Trophoblast cell (in vitro differentiated cells and primary cell): ENCODE measurements at places on chromosomes 6 and 20.
A peak's percentile ranks its signal among the peaks of the same experiment; 100 is the strongest.

DNA sequence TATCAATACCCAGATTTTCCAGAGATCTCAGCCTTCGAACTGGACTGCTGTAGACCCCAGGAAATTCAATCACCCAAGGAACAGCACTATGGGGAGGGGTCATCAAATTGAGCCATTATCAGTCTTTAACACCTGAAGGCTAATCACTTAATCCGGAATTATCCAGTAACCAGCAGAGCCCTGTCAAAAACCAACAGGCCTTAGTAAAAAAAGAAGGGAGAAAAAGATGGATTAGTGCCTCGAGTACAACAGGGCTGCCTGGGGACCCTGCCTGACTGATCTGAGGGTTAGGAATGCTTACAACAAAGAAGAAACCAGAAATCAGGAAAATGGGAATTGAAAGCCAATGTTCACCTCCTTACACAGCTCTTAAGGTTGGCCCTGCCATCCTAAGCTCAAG, 7.6 kb downstream of the RRAGD start:
- no peak for DNase-seq

DNA sequence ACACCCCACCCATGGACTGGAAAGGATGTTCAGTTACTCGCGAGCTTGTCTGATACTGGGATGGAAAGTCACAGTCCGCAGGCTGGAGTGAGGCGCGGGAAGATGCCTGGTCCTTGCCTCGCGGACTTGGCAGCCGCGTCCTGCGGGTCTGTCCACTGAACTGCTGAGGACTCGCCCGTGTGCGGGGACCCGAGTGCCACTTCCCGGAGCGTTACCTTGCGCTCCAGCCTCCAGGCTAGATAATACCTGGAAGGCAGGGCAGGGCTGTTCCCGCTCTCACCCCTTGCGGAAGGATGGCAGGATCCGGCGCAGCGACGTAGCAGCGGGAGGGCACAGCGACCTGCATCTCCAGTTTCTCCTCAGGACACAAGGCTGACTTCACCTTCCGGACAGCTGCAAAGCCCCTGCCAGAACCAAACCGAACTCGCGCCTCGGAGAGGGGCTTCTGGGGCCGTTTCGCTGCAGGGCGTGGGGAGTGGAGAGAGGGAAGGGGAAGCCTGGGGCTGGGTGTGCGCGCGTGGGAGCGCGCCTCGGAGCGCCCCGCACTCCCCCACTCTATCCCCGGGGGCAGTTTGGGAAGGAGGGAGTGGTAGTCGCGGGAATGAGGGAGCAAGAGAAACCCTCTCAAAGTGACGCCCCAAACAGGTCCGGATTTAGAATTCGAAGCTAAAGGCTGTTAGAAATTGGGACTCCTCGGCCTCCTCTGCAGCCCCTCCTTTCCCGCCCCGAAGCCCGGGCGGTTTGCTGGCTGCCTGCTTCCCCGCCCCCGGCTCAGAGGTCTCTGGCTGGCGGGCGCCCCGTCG, at the start of gene KCNQ5:
KCNQ5 (plus strand) TSS at position 774 of the 803 bp plus-strand sequence.
- no peak for DNase-seq

DNA sequence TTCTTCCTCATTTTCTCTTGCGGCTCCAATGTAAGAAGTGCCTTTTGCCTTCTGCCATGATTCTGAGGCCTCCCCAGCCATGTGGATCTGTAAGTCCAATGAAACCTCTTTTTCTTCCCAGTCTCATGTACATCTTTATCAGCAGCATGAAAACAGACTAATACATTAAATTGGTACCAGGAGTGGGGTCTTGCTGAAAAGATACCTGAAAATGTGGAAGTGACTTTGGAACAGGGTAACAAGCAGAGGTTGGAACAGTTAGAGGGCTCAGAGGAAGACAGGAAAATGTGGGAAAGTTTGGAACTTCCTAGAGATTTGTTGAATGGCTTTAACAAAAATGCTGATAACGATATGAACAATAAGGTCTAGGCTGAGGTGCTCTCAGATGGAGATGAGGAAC, 316.7 kb upstream of the HS3ST5 start:
- DNase-seq: no peak

- DNase-seq: no peak
Observed at GRCh38 chr6:99132026-99132635, 184.4 kb upstream of the FBXL4 start.

DNA sequence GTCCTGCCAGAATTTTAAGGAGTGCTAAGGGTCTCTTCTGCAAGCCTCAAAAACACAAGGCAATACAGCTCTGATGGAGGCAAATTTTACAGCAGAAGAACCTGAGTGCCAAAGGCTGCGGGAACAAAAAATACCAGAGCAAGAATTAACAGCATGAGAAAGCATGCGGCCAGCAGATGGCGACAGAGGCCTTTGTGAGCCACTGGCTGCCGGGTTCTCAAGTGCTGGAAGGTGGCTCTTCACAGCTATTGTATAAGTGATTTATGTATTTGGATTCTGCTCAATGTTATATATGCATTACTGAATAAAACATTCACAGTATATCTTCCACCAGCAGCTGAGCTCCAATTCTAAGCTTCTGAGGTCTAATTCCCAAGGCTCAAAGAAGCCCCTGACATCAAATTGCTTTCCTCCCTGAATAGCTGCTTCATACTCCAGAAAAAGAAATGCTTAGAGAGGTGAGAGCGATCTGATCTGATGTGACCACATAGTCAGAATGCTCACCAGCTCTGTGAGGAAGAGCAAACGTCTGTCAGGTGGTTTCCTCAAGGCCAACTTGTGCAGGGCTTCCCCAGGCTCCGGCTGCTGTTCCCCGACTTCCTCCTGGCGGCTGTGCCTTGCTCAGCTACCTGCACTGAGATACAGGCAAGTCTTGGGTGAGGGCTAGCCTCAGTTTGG, 58.6 kb downstream of the PPP1R3G start:
- DNase-seq: peak; percentile 95

DNA sequence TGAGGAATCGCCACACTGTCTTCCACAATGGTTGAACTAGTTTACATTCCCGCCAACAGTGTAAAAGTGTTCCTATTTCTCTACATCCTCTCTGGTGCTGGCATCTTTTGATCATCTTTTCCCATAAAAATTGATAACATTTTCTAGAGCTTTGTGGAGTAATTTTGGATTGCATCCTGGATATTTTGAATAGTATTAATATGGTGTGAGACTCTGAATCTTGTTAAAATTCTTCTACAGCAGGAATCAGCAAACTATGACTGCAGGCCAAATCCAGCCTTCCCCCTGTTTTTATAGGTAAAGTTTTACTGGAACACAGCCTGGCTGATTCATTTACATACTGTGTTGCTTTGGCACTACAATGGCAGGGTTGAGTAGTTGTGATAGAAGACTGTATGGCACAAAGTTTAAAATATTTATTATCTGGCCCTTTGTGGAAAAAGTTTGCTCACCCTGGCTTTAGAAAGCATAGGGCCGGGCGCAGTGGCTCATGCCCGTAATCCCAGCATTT, 15.0 kb upstream of the RNF8 start:
- DNase-seq: no peak

- no peak for DNase-seq
Observed at GRCh38 chr6:107663308-107663707, 160.8 kb downstream of the SCML4 start.

DNA sequence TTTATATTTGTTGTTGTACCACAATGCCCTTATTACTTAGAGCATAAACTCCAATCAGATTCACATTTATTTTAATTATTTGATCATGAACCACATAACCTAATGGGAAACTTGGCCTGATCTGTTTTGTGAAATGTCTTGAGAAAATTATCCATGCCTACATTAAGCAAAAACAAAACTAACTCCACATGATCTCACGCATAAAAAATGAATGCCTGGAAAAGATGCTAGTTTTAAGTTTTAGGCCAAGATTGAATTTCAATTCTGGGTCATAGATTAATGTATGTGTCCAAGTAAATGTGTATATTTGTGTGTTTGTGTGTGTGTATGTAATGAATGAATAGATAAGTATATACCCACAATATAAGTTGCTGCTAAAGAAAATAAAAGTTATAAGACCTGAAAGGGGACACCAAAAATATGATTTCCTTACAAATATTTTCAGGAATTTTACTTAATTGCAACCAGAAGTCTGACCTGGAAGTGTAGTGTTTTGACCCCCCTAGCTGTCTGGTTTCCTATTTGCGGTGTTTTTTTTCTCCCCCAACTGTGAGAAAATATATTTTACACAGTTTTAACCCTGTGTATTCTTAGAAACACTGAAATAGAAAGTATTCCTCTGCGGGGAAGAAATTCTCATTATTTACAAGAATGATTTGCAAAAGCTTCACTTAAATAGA, 97.2 kb downstream of the JAG1 start:
- no peak for DNase-seq

- peak; percentile 20 for DNase-seq
Observed at GRCh38 chr6:53361549-53362031, 12.8 kb upstream of the ELOVL5 start.

- DNase-seq: no peak
Observed at GRCh38 chr6:104795363-104795762, 64.4 kb downstream of the HACE1 start.

GRCh38 chr6:157326979-157327378, 3.7 kb upstream of the TMEM242 start:
- peak; percentile 41 for DNase-seq

DNA sequence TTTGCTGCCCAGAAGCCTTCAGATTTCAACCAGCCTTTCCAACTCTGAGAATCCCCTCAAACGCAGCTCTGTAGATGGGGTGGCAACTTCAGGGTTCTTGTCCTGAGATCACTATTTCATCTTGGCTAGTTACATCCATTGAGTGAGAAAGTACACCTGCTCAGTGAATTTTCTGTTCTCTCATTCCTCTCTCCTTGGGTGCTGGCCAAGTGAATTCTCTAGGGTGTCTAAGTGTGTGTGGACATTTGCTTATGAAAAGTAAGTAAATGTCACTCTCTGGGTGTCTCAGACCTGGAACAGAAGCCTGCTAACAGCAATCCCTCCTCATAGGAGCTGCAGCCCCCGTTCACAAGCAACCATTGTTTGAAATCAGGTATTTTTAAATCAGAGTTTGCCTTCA, 3.8 kb downstream of the RIN2 start:
- no peak for DNase-seq

- DNase-seq: peak; percentile 18
Observed at GRCh38 chr6:144285798-144286502, 815 bp downstream of the UTRN start.

GRCh38 chr20:57397693-57398108, 6.5 kb downstream of the RBM38 start:
- no peak for DNase-seq

- peak; percentile 12 for DNase-seq
Observed at GRCh38 chr6:15754035-15754705, 91.3 kb upstream of the DTNBP1 start.

DNA sequence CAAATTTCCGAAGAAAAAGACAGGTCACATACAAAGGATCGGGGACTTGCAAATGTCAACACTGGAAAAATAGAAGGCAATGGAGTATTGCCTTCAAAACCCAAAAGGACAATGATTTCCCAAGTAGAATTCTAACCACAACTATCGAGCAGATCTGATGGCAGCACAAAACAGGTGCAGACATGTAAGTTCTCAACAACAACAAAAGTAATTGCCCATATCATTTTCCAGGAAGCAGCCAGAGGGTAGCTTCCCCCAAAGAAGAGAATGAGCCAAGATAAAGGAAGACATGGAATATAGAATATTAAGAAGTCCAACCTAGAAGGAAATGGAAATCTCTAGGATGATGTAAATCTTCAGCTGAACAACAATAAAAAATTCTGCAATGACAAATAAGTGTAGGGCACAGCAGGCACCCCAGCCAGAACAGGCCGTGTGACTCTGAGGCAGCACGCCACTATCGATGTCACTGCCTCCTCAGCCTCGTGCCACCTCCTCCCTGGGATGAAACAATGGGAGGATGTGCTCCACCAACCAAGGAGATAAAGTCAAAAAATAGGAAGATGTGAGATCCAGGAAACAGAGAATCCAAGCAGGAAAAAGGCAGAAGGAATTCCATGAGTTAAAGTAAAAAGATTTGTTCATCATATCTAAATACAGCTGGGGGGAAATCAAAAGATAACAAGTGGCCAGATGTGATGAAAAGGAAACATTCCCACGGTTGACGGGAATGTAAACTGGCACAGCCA, 34.1 kb downstream of the SERPINB1 start:
- no peak for DNase-seq

GRCh38 chr20:3406481-3407039, 909 bp downstream of the DNAAF9 start:
- DNase-seq: no peak

GRCh38 chr20:6863355-6863754, 95.9 kb downstream of the BMP2 start:
- DNase-seq: no peak
